CD4-positive, alpha-beta T cell treated with Interleukin-15 for 4 hours (primary cell): ENCODE measurements at places on chromosomes 2 and 18.

GRCh38 chr18:63339920-63340484 is 20.4 kb upstream of the BCL2 start:
- peak; percentile 56 for DNase-seq

- DNase-seq: no peak
Measured at GRCh38 chr18:76450452-76451395, 44.3 kb downstream of the ZNF516 start.

GRCh38 chr2:235666213-235666781 is 172.5 kb downstream of the AGAP1 start:
- peak; percentile 37 for DNase-seq

DNA sequence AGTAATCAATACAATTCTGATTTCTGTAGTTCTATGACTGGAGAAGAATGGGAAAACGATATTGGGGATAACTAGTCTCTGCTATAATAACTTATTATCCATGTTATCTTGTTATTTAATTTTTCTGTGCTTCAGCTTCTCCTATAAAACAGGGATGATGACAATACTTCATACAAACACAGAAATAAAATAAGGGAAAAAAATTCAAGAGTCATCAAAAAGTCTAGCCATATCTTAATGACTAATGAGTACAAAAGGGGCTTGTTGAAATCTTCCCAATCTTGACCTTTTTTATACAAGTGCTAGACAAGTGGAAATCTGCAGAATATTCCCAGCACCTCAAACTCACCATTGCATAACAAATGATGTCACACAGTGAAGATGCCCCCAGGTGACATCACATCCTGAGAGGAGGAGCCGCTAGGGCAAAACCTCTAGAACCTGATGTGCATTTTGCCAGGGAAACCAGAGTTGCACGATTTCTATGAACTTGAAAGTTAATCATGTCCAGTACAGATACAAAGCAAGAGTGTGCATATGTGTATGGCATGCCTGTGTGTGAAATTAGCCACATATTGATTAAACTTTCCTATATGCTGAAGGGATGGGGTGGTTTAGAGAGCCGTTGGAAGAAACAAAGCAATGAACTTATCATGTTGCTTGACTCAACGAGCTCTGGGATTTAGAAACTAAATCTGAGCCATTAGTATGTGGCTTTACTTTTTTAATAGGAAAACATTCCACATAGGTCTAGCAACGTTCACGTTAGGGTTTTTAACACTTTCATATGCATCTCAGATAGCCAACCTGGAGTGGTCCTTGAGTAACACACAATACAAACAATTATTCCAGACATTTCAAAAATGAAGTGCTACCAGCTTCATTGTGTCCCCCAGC is 278.9 kb downstream of the SLC4A3 start:
- DNase-seq: no peak

GRCh38 chr2:173099271-173099670 is 23.6 kb downstream of the MAP3K20 start:
- DNase-seq: no peak

DNA sequence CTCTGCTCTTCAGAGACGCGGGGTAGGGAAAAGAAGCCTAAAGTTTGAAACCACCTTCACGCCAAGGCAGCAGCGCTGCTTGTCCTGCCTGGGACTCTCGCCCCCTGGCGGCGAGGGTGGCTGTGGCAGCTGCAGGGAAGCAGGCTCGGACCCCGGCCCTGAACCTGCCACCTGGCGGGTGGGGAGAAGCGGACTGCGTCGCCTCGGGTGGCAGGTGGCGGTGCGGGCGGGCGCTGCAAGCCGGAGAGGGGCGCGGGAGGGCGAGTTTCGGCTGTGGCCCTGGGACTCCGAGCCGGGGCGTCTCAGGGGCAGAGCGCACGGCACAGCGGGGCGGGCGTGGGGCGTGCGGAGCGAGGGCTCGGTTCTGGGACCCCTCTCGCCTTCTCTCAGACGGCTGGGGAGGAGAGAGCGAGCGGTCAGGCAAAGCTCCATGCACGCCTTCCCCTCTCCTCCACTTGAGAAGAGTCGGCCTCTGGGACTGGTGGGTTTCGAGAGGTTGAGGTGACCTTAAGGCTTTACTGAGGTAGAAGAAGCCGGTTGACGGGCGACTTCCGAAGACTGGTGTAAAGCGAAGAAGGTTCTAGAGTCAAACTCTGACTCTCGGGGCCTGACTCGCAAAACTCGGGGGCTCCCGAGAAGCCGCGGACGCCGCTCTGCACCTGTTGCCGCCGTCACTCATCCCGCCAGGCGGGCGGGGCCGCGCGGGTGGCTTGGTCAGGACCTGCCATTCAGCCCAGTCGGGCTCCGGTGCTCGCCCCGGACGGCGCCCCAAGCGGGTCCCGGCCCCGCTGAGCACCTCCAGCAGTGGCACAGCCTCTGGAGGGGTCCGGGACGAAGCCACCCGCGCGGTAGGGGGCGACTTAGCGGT is 1.1 kb upstream of the BOLL start:
- DNase-seq: peak; percentile 51

- no peak for DNase-seq
Measured at GRCh38 chr2:184004289-184004947, 593.9 kb upstream of the ZNF804A start.

DNA sequence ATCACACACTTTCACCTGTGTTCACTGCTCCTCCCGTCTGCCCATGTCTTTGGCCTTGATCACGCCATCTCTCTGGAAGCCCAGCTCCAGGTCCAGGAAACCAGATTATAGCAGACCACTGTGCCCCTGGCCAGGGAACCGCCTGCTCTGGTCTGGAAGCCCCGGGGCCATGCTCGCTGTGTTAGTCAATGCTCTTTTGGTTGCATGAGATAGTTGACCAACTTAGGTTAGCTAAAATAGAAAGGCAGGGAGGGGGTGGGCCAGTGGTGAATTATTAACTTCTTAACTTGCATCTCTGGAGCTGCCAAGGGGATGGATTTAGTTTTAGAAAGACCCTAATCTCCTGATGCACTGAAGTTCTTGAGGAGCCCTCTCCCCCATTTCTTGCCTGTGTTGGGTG is 232.7 kb downstream of the AGAP1 start:
- no peak for DNase-seq
